ENCODE measurements at places on chromosomes 4 and X.
A peak's percentile ranks its signal among the peaks of the same experiment; 100 is the strongest.

DNA sequence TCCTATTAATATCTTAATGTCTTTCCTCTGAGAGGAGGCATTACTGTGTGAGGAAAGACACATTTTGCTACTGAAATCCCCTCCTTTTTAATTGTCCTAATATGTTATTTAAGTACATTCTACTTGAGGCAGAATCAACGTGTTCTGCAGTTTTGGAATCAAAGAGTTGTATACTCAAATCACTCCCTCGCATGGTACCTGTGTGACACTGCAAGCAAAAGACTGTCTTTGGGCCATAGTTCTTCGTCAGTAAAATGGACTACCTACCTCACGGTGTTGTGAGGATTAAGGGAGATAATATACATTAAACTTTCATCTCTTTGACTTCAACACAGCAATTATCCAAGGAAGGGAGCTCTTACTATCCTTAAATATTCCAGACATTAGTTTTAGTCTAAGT lies 61.5 kb downstream of the TIGD2 start:
- DNase-seq: no peak

DNA sequence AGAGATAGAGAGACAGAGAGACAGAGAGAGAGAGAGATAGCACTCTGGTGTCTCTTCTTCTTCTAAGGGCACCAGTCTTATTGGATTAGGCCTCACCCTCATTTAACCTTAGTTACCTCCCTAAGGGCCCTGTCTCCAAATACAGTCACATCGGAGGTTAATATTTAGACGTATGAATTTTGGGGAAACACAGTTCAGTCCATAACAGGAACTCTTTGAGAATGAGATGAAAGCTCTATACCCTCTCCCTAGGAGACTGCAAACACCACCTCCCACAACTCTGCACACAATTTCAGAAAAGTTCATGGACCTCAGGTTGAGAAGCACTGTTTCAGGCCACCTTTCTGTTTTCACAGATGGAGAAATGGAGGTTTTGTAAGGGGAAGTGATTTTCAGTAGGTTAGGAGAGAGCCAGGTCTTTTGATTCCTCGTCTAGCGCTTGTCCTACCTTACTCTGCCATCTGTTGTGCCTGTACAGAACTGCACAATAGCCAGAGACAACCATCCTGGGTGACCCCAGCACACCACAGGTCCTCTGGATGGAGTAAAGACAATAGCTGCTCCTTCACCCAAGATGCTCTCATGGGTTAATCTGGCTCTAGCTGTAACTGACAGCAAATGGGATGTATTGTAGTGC lies 16.9 kb upstream of the LOC101059915 start:
- DNase-seq: no peak

DNA sequence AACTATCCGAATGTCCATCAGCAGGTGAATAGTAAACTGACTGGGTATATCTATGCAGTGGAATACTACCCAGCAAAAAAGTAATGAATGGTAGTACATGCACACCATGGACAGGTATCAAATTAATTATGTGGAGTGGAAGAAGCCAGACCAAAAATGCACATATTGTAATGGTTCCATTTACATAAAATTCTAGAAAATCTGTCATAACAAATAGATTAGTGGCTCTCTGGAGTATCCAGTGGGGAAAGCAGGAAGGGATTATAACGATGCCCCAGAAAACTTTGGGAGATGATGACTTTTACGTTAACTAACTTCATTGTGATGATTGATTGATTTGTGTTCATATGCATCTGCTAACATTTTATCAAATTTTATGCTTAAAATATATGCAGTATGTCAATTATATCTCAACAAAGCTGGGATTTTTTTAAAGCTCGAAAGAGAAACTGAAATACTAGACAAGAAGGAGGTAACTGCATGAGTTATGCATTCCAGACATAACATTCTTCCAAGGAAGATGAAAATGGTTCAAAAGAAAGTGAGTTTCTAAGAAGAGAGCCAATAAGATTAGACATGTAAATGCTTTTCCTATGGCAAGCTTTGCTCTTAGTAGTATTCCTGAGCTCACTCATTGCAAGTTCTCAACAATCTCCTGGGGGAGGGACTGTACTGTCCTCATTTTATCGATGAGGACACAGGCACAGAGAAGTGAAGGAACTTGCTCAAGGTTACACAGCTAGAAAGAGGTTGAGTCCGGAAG lies 58.6 kb upstream of the MSX1 start:
- no peak for DNase-seq

GRCh38 chrX:130086447-130087206 lies 23.7 kb downstream of the ELF4 start:
- DNase-seq: peak; percentile 47

GRCh38 chrX:97787849-97788248 lies 904.1 kb downstream of the RPA4 start:
- DNase-seq: no peak

All from KG1 (cell line).